ENCODE measurements at places on chromosomes 5 and 9.
A peak's percentile ranks its signal among the peaks of the same experiment; 100 is the strongest.

DNA sequence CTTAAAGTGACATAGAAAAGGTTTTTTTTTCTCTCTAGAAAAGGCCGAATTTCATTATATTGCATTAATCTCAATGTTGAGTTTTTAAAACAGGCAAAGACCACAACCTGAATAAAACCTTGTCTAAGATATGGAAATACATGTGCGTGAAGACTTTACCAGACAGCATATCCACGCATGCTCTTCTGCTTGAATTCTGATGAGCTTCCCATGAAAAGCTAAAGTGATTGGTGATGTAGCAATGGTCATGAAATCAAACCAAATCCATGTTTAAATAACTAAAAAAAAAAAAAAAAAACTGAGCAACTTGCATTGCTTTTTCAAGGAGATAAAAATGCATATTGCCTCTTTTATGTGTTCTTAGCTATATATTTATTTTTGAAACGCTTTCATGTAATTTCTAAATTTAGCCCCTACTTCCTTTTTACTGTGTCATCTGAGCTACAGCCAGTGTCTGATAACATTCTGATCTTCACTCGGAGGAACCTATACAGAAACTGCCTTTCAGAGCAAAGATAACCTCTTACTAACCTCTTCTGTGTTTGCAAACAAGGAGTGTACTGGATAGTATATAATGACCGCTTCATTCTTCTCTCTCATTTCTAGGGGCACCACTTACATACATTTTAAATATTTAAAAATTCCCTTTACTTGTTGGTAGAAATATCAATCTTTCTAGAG is 179.1 kb upstream of the GNA14 start:
- no peak for DNase-seq

DNA sequence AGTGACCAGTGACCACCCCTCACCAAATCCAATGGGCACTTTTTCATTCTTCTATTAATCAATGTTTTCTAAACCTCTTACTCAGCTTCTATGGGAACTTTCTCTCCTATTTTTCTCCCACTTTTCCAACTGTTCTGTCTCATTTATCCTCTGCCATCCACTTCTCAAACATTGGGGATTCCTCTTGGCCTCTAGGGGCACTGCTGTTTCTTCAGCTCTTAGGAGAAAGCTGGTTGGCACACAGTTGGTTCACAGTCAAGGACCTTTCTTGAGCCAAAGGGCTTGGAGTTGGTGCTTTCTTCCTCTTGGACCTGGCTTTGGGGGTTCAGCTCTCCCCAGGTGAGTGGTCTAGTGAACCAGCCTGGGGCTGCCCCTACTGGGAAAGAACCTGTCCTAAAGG is 112.2 kb upstream of the LHFPL2 start:
- DNase-seq, result no peak

GRCh38 chr5:128869970-128870369 is 95.3 kb upstream of the SLC27A6 start:
- no peak for DNase-seq

DNA sequence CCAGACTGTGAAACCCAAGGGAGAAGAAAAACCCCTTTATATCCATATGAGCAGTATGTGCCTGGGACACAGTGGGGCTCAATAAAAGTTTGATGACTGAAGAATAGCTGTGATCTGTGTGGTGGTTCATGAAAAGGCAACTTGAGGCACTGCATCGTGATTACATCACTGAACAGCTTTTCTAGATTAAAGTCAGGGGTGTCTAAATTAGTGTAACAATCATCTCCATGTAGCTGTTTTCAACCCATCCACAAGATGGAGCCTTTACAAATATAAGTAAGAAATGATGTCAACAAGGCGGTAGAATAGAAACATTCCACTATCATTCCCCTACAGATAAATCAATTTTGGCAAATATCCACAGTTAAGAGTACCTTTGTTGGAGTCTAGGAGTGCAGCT is 55.5 kb downstream of the PRRC1 start:
- DNase-seq, result no peak

GRCh38 chr5:21862986-21863385 is 990.2 kb downstream of the CDH12 start:
- DNase-seq, result no peak

GRCh38 chr5:179821298-179822058 is 773 bp downstream of the SQSTM1 start:
- DNase-seq, result peak; percentile 93
